Upper lobe of left lung (tissue), 6 donors: ENCODE measurements at places on chromosomes 13 and 19. TPM values are rescaled to one million over a fixed set of nuclear protein-coding genes. Genes with fewer than 3 reads are reported as not detected.

The CYP2F1 gene
- 0.61 TPM for total RNA-seq

The PLPP2 gene
- total RNA-seq = 50.1 TPM

The CASP14 gene
- total RNA-seq = not detected

The ZNF69 gene
- 10.1 TPM for total RNA-seq

The CADM4 gene
- 9.2 TPM for total RNA-seq

- DNase-seq = no peak
Measured at GRCh38 chr19:50565984-50566903, 2.0 kb downstream of the LRRC4B start.

GRCh38 chr19:16566161-16566560 lies 6.1 kb downstream of the SLC35E1 start:
- no peak for DNase-seq

DNA sequence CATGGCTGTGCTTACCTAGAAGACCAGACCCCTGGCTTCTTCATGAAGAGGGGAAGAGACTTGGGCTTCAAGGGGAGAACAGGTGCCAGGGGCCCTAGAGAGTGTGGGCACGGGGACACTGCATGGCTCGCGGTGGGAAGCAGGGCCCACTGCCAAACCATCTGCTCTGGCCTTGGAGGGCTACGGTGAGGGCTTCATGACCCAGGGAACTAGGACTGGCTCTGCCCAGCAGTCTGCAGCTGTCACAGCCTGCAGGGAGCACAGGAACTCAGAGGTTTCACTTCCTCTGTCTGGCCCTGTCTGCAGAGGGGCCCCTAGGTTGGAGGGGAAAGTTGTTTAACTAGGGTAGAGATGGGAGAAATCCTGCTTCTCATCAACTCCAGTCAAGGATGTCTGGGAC lies 4.3 kb downstream of the ERCC1 start:
- no peak for DNase-seq

DNA sequence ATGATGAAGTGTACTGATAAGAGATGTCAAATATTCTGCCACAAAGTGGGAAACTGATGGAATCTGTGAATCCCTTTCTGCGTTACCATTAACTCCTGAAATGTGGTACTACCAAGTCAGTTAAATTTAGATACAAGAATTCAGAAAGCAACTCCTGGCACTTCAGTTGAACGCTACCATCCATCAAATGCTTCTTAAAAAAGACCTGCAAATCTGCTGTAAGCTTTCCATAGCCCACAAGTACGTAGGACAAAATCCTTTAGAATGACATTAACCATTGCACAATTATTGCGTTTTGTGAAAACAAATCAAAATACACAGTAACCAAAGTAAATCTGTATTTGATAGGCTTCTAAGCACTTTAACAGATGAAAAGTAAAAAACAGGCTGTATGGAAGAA lies 5.4 kb downstream of the SMAD9 start:
- no peak for DNase-seq

DNA sequence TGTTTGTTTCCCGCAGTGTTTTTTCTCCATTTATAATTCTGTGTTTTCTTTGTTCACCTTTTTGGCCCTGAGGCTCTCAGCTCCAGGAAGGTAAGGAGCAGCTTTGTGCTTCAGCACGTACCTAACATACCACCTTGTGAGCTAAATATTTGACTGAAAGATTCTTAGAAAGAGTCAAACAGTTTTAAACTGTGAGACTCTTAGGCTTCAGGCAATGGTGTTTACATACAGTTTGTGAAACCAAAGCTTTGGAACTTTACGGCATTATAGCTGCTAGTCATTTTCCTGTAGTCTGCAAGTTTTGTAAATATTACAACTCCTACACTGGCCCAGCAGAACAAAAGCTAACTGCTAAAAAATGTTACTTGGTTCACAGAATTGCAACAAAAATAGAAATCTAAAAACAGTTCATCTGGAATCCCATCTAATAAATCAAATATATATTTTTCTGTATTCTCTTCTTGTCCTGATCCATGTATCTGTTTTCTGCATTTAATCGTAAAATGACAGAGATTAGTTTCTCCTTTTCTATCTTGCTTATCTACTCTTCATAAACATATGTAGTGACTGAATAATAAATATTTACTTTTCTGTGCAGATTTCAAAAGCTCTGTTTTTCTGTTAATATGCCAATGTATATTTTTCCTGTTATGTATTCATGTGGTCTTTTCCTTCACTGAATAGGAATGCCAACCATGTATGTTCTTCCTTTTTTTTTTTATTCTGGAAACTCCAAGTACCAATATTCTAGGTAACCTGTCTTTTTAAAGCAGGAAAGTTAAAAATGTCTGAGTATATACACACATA lies 38.8 kb upstream of the GPI start:
- DNase-seq = no peak

GRCh38 chr19:46478356-46478986 lies 7.1 kb upstream of the PNMA8A start:
- no peak for DNase-seq

DNA sequence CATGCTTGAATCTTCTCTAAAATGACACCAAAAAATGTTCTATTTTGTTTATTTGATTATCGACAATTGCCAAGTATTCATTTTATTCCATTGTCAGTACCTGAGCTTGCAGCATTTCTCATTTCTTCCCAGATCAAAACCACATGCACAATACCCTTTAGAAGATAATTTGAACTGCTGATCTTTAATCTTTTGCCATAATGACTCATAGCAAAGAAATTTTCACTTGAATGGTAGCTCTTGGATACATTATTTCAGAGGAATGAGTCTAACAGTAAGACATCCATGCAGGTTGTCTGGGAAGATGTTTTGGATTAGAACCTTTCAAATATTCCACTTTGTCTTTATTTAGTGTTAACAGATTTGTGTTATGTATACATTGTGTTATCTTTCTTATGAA lies 42.0 kb upstream of the RXFP2 start:
- no peak for DNase-seq
